ENCODE measurements at places on chromosomes 12 and 14.

- DNase-seq, result no peak
Observed at GRCh38 chr14:70094631-70095030, 94.1 kb downstream of the SLC8A3 start.

DNA sequence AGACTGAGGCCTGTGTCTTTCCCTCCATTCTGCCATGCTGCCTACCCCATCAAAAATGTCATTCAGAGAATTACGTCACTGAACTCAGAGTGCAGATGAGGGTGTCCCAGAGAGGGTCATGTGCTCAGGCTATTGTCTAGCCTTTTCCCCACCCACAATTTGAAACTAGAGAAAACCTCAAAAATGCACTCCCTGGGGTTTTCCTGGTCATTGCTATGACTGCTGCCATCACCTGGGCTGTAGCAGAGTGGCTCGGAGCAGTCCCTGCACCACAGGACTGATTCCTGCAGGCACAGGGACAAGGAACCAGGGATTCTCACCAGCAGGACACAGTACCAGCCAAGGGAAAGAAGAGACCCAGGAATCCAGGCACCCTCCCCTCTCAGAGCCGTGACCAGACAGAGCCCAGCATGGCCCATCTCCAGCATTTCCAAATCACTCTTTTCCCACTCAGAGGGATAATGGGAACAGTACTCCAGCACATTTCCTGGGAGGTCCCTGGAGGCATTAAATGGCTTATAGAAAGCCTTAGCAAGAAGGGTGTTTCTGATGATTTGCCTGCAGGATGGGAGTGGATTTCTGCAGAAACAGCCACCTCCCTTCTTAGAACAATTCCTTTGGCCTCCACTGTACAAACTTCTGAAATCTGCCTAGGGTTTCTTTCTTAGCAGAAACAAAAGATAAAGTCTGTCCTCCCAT is 45.9 kb downstream of the VWF start:
- DNase-seq, result no peak

DNA sequence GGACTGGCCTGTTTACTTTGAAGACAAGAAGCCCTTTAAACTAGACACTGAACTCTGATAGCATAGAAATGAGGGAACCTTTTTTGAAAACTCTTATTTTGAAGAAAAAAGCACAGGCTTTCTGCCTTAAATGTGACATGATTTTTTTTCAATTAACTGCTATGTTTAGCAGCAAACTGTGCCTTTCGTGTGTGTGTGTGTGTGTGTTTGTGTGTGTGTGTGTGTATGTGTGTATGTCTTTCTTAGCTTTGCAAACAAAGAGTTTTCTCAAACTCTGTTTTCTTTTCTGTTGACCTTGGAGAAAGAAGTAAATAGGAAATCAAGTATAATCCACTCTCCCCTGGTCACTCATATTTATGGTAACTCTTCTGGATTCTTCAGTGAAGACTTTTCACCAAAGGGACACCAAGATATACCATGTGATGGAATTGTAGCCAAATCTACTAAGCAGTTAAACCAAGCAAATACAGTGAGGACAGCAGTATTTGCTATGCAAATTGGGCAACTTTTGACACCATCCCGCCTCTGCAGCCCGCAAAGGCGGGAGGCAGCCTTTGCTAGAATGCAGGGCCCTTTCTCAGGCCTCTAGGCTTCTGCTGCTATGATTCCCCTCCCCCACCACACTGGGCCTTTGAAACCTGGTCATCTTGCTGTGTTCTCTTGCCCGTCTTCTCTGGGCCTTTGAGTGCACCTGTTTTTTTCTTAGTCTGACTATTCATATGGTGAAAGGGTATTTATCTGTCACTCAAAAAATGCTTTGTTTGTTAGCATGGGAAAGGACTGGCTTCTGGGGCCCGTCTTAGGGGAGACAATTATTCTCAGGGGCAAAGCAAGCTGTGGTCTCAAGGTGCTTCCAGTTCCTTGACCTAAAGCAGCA is 107.9 kb downstream of the MYRFL start:
- DNase-seq, result no peak

GRCh38 chr12:70876952-70877351 is 43.6 kb downstream of the PTPRR start:
- DNase-seq, result no peak

GRCh38 chr14:69153152-69153872 is 393 bp upstream of the DCAF5 start:
- DNase-seq, result no peak

DNA sequence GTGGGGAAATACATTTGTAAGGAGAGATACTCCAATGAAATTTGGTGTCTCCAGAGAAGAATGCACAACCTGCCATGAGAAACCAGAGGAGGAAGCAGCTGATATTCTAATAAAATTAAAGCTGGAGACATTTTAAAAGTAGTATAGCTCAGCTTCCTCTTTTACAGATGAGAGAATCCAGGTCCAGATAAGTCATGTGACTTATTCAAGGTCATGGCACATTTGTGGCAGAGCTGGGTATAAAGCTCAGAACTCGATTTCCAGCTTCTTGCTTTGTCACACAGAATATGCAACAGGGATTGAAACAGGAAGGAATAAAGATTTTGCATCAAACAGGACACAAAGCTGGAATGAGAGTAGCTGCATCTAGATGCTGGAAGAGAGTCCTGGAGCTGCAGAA is 174.8 kb downstream of the EMP1 start:
- no peak for DNase-seq

- DNase-seq, result no peak
Observed at GRCh38 chr12:1104088-1104800, 113.2 kb downstream of the ERC1 start.

GRCh38 chr12:62128175-62128975 is 131.8 kb upstream of the USP15 start:
- DNase-seq, result no peak

GRCh38 chr14:77306851-77307496 is 13.7 kb downstream of the POMT2 start:
- no peak for DNase-seq

GRCh38 chr14:74921987-74922751 is 891 bp downstream of the RPS6KL1 start:
- no peak for DNase-seq

DNA sequence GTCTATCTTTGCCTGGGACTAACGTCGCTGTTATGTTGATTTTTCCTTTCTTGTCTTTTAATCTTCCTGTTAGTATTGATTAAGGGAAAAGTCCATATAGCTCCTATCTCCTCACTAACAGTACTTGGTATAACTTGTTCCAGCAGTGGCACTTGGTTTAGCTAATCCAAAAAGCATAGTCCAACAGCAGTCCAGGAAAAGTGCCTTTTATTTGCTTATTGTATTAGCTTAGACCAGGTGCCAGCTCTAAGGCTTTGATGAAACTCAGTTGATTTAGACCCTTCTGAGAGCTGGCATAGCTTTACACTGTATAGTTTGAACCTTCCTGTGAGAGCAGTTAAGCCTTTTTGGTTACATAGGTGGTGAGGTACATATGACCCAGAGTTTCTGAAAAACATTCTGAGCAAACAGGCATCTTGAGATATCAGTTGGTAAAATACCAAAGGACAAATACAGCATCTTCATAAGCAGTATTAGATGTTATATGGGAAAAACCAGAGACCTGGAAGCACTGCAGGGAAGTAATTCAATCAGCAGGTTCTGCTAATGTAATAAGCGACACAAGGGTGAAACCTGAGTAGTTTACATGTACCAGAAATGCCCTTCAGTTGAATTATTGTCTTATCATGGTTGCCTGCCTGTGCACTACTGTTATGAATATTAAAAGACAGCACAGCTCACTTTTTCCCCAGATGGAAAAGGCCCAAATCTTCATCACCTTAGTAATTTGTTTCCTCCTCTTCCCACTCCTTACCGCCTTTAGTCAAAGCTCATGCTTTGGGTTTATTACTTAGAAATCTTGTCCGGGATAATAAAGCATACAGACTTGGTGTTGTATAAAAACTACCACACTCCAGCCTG is 13.0 kb downstream of the PELI2 start:
- DNase-seq, result no peak

DNA sequence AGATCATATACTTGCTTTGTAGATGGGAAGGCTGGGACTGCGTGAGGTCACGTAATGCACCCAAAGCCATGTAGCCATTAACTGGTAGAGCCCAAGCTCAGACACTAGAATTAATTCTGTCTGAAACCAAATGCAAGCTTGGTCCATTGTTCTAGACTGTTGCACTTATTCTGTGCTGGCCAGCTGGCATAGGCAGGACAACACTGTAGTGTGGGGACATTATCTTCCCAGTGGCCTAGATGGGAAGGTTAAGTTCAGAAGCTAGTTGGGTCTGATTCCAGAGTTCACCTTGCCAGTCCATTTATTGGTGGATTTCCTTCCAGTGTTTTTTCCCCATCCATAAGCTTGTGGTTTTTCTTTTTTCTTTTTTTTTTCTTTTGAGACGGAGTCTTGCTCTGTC is 39.1 kb downstream of the KLC1 start:
- no peak for DNase-seq

DNA sequence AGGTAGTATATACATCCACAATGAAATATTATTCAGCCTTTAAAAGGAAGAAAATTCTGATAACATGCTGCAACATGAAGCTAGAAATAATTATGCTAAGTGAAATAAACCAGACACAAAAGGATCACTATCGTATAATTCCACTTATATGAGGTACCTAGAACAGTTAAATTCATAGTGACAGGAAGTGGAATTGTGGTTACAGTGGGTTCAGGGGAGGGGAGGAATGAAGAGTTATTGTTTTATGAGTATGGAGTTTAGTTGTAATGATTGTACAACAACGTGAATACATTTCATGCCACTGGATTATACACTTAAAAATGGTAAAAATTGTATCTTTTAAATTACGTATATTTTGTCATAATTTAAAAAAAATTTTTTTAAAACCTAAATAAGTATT is 21.0 kb downstream of the EEA1 start:
- no peak for DNase-seq

GRCh38 chr12:46100551-46101484 is 110.4 kb upstream of the SCAF11 start:
- DNase-seq, result no peak

GRCh38 chr14:89276424-89276975 is 140.5 kb downstream of the FOXN3 start:
- peak; percentile 85 for DNase-seq

- no peak for DNase-seq
Observed at GRCh38 chr12:110560048-110560447, 23.1 kb downstream of the PPTC7 start.

- no peak for DNase-seq
Observed at GRCh38 chr12:31922341-31923062, 36.7 kb upstream of the RESF1 start.

DNA sequence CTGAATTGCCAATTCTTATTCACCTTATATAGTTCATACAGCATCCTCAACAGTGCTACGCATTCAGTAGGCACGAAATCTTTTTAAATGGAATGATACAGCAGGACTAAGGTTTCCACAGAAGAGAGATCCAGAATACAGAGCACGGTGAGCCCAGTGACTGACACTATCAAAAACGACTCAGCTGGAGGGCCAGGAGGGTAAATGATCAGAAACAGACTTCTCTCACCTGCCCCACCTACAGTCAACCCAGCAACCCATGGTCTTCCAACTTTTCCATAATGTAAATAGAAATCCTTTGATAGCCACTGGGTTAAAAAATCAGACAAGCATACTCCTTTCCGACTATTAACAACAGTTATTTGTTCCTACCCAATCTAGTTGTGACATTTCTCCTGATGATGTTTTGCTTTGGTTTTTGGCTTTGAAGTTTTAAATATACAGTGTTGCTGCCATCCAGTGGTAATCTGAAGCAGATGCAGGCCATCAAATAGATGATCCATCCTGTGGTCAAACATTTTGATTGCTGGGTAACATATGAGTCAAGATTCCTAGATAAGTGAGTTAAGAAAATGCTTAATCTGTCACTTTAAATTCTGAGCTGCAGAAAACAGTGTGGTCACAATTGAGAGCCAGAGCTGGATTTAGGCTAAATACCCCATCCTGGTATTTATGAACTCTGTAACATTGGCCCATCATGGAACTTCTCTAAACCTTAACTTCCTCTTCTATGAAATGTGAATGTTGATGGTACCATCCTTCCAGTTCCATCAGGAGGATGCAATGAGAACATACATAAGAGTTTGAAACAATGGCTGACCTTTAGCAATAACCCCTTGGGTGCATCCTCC is 42.0 kb downstream of the GPHB5 start:
- no peak for DNase-seq

DNA sequence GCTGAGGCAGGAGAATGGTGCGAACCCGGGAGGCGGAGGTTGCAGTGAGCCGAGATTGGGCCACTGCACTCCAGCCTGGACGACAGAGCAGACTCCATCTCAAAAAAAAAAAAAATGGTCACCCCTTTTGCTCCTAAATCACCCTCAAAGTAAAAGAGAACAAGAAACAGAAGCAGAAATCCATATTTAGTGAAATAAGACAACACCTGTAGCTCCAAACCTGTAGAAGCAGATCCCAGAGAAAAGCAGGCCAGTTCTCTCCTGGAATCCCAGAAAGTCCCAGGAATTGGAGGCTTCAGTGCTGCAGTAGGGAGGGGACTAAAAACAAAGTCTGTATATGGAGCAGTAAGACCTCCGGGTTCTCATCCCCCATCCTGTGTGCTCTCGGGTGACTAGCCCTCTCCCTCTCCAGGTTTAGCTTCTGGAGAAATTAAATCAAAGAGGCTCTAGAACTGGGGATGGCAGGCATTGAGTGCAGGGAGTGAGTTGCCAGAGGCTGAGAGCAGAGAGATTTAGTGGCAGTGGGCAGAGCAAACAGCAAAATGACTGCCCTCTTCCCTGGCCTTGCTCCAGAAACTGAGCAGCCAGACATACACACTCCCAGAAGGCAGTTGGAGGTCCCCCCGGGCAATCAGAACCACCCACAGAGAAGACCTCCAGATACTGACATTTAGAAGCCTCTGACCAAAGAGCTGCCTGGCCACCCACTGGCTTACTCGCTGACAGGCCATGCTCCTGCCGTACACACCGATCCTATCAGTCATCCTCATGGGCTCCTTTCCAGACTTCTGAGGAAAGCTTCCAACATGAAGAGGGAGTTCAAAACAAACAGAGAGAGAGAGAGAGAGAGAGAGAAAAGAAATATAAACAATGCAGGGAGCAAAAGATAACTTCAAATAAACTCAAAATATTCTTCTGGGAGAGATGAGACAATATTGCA is 6.3 kb upstream of the MLXIP start:
- no peak for DNase-seq

- no peak for DNase-seq
Observed at GRCh38 chr12:24709216-24709615, 239.7 kb downstream of the BCAT1 start.

DNA sequence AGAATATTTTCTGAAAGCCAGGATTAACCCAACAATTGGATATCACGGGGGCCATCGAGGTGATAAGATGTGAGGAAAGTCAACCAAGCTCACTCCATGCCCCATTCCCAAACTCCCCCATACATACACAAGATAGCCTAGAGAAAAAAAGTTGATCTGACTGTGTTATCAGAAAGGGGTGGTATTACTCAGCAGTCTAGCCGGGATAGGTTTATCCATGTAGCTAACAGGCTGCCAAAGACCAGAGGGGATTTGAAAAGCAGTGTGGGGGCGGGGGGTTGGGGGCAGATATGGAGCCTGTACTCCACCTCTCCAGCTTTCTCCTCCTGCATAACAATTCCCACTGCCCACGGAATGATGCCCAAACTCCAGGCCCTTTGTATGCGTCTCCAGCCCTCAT is 13.2 kb upstream of the MAP1LC3B2 start:
- DNase-seq, result no peak

Measured in stimulated activated CD8-positive, alpha-beta memory T cell treated with anti-CD3 and anti-CD28 coated beads, Interleukin-2, amount 100 ng/mL, for 48 hours (primary cell).